A549 (cell line): ENCODE measurements at places on chromosomes 3 and 15.

- DNase-seq: no peak
Observed at GRCh38 chr3:129016720-129017483, 15.8 kb downstream of the EFCC1 start.

DNA sequence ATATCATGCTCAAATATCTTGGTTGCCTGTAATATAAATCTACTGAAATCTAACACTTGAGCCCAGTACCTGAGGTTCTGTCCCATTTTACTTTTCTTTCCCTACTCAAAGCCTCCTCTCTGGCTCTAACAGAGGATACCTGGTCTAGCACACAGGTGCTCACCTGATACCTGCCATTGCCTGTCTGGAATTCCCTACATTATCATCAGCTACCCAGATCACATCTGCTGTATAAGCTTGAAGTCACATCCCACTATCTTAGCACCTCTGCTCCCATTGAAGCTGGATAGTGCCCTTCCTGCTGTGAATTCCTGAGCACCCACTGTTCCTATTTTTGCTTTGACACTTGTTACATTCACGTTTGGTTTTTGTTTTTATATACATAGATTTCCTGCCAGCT is 30.5 kb downstream of the GYG1 start:
- no peak for DNase-seq

GRCh38 chr3:188884299-188885043 is 287.3 kb upstream of the TPRG1 start:
- no peak for DNase-seq

- peak; percentile 96 for DNase-seq
Observed at GRCh38 chr15:89361451-89362202, 27.0 kb upstream of the POLG start.

DNA sequence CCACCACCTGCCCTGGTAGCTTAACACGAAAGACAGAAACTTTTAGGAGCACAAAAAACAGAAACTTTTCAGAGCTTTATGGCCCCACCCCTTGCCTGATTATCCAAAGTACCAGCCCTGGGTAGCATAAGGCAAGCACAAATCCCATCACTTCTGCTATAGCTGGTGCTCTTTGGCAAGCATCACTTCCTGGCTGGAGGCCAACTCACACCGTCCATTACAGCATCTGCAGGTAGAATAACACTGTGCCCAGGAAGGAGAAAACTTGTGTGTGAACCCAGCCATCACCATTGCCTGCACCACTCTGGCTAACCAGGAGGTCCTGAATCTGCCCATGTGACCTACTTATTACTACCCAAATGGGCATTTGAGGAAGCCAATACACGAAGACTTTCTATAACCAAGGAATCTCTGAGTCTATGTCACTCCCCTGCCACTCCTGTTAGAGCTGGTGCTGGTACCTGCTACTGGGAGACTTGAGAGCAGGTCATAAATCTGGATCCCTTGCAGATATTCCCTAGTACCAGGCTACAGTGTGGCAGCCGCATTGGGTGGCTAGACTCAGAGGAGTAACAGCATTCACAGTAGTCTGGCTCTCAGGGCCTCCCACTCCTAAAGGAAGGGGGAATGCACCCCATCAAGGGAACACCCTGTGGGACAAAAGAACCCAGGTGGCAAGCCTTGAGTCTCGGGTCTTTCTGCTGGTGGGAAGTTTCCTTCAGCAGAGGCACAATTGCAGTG is 73.3 kb upstream of the AKAP13 start:
- DNase-seq: no peak

DNA sequence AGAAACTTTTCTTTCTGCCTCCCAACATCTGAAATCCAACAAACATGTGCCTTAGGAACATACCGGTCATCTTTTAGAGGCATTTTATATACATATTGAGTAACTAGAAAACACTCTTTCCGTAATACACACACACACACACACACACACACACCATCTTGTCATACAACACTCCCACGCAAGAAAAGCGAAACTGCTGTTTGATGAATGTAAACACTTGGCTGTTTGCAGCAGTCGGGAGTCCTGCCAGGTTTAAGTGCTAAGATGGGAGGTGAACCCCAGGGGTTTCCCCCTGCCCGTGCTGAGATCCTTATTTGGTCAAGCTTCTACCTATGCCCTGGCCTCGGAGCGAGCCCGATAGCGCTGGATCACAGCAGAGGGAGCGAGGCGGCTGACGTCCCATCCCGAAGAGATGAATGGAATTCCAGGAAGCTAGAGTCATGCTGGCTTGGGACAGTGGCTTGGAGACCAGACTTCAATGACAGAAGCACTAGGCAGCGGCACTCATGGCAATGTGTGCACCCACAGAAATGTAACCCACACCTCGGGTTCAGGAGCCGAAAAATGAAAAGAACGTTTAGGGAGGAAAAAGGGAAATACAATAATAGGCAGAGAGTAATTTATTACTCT is 1.3 kb upstream of the THBS1 start:
- DNase-seq: peak; percentile 62

- no peak for DNase-seq
Observed at GRCh38 chr15:45105586-45105985, 8.4 kb downstream of the DUOX2 start.

DNA sequence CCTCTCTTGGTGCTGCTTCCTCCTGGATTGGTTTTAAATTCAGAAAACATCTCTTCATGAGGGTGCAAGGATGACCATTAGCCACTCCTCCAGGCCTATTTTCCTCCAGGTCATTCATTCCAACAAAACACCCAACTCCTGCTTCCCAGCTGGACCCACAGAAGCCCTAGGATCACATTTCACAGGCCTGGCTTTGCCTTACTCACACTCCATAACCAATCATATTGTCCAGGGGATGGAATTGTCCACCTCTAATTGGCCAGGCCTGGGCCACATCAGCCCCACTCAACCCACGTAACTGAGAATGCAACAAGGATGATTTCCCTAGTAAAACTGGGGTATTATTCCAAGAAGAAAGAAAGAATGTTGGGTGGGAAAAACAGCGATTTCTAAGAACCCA is 616.7 kb upstream of the SUCLG2 start:
- DNase-seq: no peak

DNA sequence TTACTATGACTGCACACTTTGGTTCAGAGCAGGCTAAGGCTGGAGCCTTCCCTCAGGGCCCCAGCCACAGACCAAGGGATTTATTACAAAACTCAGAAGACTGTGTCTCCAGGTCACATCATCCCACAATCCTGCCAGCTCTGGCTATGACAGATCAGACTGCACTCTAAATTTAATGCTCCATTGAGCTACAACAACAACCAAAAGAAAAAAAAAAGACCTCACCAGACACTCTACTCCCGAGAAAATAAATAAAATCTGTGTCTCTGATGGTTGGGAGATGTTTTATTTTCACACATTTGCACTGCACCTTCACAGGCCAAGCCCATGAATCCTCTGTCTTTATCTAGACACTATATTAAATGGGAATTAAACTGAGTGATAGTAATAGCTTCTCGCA is 50.8 kb upstream of the CTNNB1 start:
- DNase-seq: no peak

GRCh38 chr3:123883111-123883510 is 1.0 kb downstream of the MYLK start:
- DNase-seq: no peak

- no peak for DNase-seq
Observed at GRCh38 chr3:111750278-111750884, 108.7 kb upstream of the PHLDB2 start.

- DNase-seq: no peak
Observed at GRCh38 chr15:57819646-57820045, 113.1 kb downstream of the POLR2M start.

- no peak for DNase-seq
Observed at GRCh38 chr3:29447946-29448627, 167.2 kb downstream of the RBMS3 start.

GRCh38 chr15:64809649-64810496 is 15.6 kb downstream of the PIF1 start:
- DNase-seq: peak; percentile 78

DNA sequence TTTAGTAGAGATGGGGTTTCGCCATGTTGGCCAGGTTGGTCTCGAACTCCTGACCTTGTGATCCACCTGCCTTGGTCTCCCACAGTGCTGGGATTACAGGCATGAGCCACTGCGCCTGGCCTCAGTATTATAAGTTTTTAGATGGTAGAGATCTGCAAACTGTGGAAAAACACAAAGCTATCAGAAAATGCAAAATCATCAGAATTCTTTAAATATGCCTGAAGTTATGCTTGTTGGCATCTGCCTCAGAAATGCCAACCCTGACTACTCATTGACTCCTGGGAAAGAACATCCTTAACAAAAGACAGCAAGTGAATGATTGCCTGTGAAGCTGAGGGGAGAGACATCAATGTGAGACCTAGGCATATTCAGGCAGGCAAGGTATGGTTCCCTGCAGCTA is 94.3 kb upstream of the MB21D2 start:
- DNase-seq: no peak
